Endothelial cell of umbilical vein (primary cell): ENCODE measurements at places on chromosomes 13 and 19.

GRCh38 chr13:40558656-40559055 lies 107.8 kb downstream of the FOXO1 start:
- no peak overlapping the region for H3K4me3 ChIP-seq
- H3K27ac ChIP-seq, result peak overlapping the region; percentile 61
- H3K36me3 ChIP-seq, result peaks cover 20% of the 10 kb centered on the region
- peaks cover 56% of the 10 kb centered on the region for H3K4me1 ChIP-seq
- peak; percentile 95 for DNase-seq

- H3K36me3 ChIP-seq, result no peaks in the 10 kb centered on the region
- no peak for DNase-seq
Measured at GRCh38 chr13:102561933-102562332, 34.9 kb upstream of the TPP2 start.

- no peak overlapping the region for H3K4me3 ChIP-seq
- H3K27me3 ChIP-seq, result no peaks in the 10 kb centered on the region
- no peak overlapping the region for H3K27ac ChIP-seq
Measured at GRCh38 chr13:100108913-100109507, 20.1 kb downstream of the PCCA start.

DNA sequence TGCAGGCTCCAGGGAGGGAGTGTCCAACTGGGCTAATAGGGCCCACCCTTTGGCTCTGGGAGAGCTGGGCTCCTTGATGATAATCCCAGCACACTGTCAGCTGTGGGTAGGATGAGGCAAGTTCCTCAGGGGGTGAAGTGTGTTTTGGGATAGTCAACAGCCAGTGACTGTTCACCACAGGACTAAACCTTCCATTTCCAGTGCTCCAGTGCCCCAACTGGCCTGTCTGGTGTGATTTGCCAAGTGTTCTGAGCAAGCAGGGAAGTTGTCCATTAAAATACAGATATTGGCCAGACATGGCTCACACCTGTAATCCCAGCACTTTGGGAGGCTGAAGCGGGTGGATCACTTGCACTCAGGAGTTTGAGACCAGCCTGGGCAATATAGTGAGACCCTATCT lies 150.9 kb downstream of the TM9SF2 start:
- H3K4me3 ChIP-seq, result no peak overlapping the region
- H3K27me3 ChIP-seq, result peaks cover 9% of the 10 kb centered on the region
- no peaks in the 10 kb centered on the region for H3K36me3 ChIP-seq

DNA sequence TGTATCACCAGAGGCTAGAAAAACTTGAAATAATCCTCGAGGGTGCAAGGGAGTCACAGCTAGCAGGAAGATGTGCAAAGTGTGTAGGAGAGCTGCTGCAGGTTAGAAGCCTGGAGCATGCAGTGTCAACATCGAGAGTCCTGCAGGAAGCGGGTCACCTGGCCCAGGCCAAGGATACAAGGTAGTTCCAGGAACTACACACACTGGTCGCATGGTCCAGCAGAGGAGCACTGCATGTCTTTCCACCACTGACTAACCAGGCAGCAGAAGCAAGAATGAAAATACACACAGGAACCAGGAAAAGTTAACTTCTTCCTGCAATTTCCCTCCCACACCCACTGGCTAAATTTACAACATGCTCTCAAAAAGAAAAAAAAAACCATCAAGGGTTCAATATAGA lies 36.0 kb upstream of the MIR17HG start:
- no peaks in the 10 kb centered on the region for H3K36me3 ChIP-seq
- H3K27me3 ChIP-seq, result peaks cover 11% of the 10 kb centered on the region
- no peaks in the 10 kb centered on the region for H3K4me1 ChIP-seq
- no peak for DNase-seq

DNA sequence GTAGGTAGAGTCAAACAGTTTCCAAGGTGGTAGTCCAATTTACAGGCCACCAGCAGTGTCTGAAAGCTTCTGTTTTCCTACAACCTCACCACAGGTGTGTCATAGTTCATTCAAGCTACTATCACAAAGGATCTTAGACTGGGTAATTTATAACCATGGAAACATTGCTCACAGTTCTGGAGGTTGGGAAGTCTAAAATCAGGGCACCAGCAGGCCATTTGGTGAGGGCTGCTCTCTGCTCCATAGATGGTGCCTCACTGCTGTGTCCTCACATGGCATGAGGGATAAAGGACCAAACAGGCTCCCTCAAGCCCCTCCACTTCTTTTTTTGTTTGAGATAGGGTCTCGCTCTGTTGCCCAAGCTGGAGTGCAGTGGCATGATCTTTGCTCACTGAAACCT lies 60.6 kb downstream of the ING1 start:
- no peak overlapping the region for H3K27ac ChIP-seq
- H3K27me3 ChIP-seq, result no peaks in the 10 kb centered on the region
- no peak overlapping the region for H3K4me3 ChIP-seq
- no peaks in the 10 kb centered on the region for H3K36me3 ChIP-seq
- no peak for DNase-seq

- no peaks in the 10 kb centered on the region for H3K27me3 ChIP-seq
- no peak overlapping the region for H3K27ac ChIP-seq
- peaks cover 4% of the 10 kb centered on the region for H3K4me1 ChIP-seq
- no peaks in the 10 kb centered on the region for H3K36me3 ChIP-seq
Measured at GRCh38 chr19:29887442-29887855, 54.6 kb upstream of the URI1 start.
